ENCODE measurements at places on chromosomes 1 and 21. TPM values are rescaled to one million over a fixed set of nuclear protein-coding genes. Genes with fewer than 3 reads are reported as not detected.

NECTIN4 gene
- not detected for total RNA-seq

NHLH1 gene
- total RNA-seq: 0.18 TPM

GRCh38 chr1:76012341-76013205 lies 62.0 kb upstream of the ST6GALNAC3 start:
- no peak for DNase-seq
- no peaks in the 10 kb centered on the region for H3K36me3 ChIP-seq
- H3K4me1 ChIP-seq: no peaks in the 10 kb centered on the region
- no peak overlapping the region for H3K4me3 ChIP-seq

- H3K36me3 ChIP-seq: no peaks in the 10 kb centered on the region
- H3K27ac ChIP-seq: no peak overlapping the region
- H3K4me3 ChIP-seq: no peak overlapping the region
- no peaks in the 10 kb centered on the region for H3K27me3 ChIP-seq
- no peak for DNase-seq
- H3K4me1 ChIP-seq: no peaks in the 10 kb centered on the region
Observed at GRCh38 chr1:201628490-201628889, 89.6 kb downstream of the NAV1 start.

All from Panc1 (cell line).